Fibroblast of the aortic adventitia (primary cell): ENCODE measurements at places on chromosomes 2 and 18. TPM values are rescaled to one million over a fixed set of nuclear protein-coding genes. Genes with fewer than 3 reads are reported as not detected.

KCNIP3 gene
- 0.25 and 2.9 TPM in 2 replicates for total RNA-seq

SELENOI gene
- 13.1 and 14.6 TPM in 2 replicates for total RNA-seq

CYP1B1 gene
- 146 and 199 TPM in 2 replicates for total RNA-seq

EFR3B gene
- 0.99 and 1.1 TPM in 2 replicates for total RNA-seq

NABP1 gene
- 74.7 and 136 TPM in 2 replicates for total RNA-seq

CERKL gene
- total RNA-seq = 0.27 TPM in 1 of 2 replicates, not detected in the other

HK2 gene
- total RNA-seq = 20.0 and 35.4 TPM in 2 replicates

GRHL1 gene
- 1.3 TPM in 1 of 2 replicates, not detected in the other for total RNA-seq

MALL gene
- total RNA-seq = 10.1 and 442 TPM in 2 replicates

SERPINB3 gene
- total RNA-seq = not detected in 2 replicates

KIAA2012 gene
- not detected in 2 replicates for total RNA-seq

GCG gene
- total RNA-seq = not detected in 2 replicates

RRM2 gene
- 3.3 and 91.4 TPM in 2 replicates for total RNA-seq

GLI2 gene
- total RNA-seq = 1.9 and 5.3 TPM in 2 replicates

STPG4 gene
- total RNA-seq = 0.09 TPM in 1 of 2 replicates, not detected in the other

SYT4 gene
- under 0.01 TPM in 1 of 2 replicates, not detected in the other for total RNA-seq

MTA3 gene
- 27.5 and 34.1 TPM in 2 replicates for total RNA-seq

GALNT14 gene
- 0.72 TPM in 1 of 2 replicates, not detected in the other for total RNA-seq

IL1F10 gene
- not detected in 2 replicates for total RNA-seq

LRATD1 gene
- total RNA-seq = 0.08 and 0.36 TPM in 2 replicates

MC2R gene
- not detected in 2 replicates for total RNA-seq

OSGEPL1 gene
- total RNA-seq = 3.3 and 14.3 TPM in 2 replicates

PELI1 gene
- 5.8 and 8.3 TPM in 2 replicates for total RNA-seq

HOXD3 gene
- 0.09 TPM in 1 of 2 replicates, not detected in the other for total RNA-seq

CFC1 gene
- total RNA-seq = not detected in 2 replicates

EN1 gene
- total RNA-seq = 0.63 and 0.90 TPM in 2 replicates

SATB2 gene
- total RNA-seq = 2.3 and 12.7 TPM in 2 replicates

PDCD1 gene
- total RNA-seq = not detected in 2 replicates

ANKRD62 gene
- not detected in 2 replicates for total RNA-seq

RAMP1 gene
- total RNA-seq = 3.1 and 3.4 TPM in 2 replicates

UGT1A3 gene
- not detected in 2 replicates for total RNA-seq

MAP3K19 gene
- total RNA-seq = not detected in 2 replicates

OTX1 gene
- total RNA-seq = 0.27 and 0.57 TPM in 2 replicates

FBXO48 gene
- total RNA-seq = under 0.01 and 0.99 TPM in 2 replicates

CHRNG gene
- total RNA-seq = not detected in 2 replicates

RESP18 gene
- total RNA-seq = not detected in 2 replicates

SLC4A5 gene
- 0.25 and 0.45 TPM in 2 replicates for total RNA-seq

CCDC74B gene
- 9.7 and 12.2 TPM in 2 replicates for total RNA-seq

REG3A gene
- not detected in 2 replicates for total RNA-seq

TCF23 gene
- total RNA-seq = 2.3 TPM in 1 of 2 replicates, not detected in the other

MARCHF4 gene
- 0.57 and 1.3 TPM in 2 replicates for total RNA-seq

ASB18 gene
- not detected in 2 replicates for total RNA-seq
